ENCODE measurements at places on chromosomes 13 and 19.

- no peak for DNase-seq
These were observed 23.2 kb upstream of the GTF3A start for GRCh38 chr13:27401210-27401609.

- DNase-seq = no peak
These were observed 4.8 kb downstream of the DHPS start for GRCh38 chr19:12676928-12677327.

DNA sequence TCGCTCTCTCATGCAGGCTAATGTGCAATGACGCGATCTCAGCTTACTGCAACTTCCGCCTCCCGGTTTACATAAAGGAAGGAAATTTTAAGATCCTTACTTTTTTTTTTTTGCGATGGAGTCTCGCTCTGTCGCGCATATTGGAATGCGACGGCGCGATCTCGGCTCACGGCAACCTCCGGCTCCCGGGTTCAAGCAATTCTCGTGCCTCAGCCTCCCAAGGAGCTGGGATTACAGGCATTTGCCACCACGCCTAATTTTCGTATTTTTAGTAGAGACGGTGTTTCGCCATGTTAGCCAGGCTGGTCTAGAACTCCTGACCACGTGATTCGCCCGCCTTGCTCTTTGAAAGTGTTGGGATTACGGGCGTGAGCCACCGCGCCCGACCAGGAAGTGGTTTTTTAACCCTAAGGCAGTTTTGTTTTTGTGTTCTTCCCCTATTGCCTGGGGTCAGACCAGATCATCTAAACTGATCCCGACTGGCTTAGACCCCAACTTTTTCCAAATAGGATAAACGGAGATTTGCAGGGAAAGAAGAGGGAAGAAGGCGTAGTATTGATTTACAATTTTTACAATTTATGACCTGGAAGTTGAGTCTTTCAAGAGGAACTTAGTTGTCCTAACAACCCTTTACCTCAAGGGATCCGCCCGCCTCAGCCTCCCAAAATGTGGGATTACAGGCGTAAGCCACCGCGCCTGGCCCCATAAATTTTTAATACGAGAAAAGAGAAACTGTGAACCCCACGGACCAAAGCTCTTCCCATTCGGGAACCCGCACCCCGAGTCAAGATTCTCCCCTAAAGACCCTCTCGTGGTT lies 142.0 kb downstream of the ZNF737 start:
- peak; percentile 75 for DNase-seq

DNA sequence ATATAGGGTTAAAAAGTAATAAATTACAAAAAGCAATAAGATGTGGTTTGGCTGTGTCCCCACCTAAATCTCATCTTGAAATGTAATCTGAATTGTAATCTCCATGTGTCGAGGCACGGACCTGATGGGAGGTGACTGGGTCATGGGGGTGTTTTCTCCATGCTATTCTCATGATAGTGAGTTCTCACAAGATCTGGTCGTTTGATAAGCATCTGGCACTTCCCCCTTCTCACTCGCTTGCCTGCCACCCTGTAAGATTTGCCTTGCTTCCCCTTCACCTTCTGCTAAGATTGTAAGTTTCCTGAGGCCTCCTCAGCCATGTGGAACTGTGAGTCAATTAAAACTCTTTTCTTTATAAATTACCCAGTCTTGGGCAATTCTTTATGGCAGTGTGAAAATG lies 577.4 kb downstream of the TBC1D4 start:
- no peak for DNase-seq

GRCh38 chr13:106517109-106517847 lies 18.2 kb downstream of the EFNB2 start:
- no peak for DNase-seq

GRCh38 chr19:46015687-46016425 lies 7.0 kb downstream of the PGLYRP1 start:
- no peak for DNase-seq

- peak; percentile 76 for DNase-seq
These were observed at the start of gene TBXA2R for GRCh38 chr19:3606690-3607289. TSS of gene TBXA2R (minus strand) at chr19:3606875. CDS start at chr19:3600634, 6,241 bp downstream.

- DNase-seq = no peak
These were observed at the start of gene CD70 for GRCh38 chr19:6590827-6591319. TSS of gene CD70 (minus strand) at chr19:6591150. CDS start at chr19:6591002, 148 bp downstream.

DNA sequence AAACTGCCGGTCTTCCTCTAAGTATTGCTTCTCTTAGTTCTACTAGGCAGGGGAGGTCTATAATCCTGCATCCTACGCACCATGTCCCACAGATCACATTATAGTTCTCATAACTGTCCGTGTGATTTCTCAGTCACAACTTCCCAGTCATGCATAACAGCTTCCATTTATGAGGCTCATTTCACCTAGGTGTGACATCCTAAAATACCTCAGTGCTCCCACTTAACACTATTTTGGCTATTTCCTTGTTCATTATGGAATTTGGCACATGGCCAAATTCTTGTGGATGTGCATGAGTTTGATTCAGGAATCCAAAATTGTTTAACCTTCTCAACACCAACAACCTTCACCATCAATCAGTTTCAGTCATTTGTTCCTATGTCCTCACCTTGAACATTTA lies 989.9 kb downstream of the OLFM4 start:
- no peak for DNase-seq

DNA sequence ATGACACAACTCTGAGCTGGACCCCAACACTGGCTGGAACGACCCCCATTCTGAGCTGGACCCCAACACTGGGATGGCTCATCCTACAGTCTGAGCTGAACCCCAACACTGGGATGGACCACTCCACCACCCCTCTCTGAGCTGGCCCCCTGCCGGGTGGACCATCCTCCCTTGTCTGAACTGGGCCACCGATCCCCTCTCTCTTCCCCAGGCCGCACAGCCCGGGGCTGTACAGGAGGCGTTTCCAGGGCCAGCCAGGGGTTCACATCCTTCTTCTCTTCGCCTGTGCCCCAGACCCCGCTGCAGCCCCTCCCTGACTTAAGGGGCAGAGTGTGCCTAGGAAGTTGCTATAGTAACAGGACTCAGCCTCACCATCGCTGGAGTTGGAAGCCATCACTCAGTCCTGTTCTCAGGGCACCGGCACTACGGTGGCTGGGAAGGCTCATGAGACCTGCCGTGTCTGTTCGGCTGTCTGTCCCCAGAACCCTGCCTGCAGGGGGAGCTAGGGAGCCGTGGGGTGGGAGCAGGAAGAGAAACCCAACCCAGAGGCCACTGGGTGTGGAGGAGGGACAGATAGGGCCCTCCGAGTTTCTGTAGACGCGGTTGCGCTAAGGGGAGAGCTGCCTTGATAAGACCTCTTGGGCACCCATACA lies 3.7 kb downstream of the PRKACA start:
- no peak for DNase-seq

- no peak for DNase-seq
These were observed 7.3 kb downstream of the TNFSF14 start for GRCh38 chr19:6662702-6663101.

DNA sequence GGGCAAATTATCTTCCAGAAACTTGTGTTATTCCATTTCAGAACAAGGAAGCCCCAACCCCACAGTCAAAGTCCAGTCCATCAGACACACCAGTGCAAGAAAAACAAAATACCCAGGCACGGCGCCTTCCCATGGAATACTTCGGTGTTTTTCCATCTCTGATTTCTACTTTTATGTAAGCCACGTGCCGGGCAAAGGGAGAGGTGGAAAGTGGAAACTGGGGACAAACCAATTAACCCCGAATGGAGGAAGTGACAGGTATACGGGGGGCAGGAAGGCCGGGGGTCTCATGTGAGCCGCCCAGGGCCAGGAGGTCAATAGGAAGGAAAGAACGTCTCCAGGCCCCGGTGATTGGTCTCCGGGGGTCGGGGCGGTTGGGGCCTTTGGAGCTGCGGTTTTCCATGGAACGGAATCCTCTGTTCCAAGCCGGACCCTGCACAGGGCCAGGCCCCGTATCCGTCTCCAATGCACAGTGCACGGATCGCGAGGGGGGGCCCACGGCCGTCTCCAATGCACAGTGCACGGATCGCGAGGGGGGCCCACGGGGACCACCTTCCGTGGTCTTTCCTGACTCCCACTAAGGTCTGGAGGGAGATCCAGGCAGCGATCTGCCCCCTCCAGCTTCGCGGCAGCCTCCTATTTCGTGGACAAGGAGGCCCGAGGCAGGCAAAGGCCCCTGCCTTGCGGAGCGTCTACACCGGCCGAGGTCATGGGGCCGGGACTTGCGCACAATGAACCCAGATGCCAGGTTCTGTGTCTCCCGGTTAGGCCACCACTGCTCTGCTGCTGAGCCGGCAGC lies 79.7 kb downstream of the GADD45B start:
- DNase-seq = no peak

GRCh38 chr19:51173681-51174080 lies 31.6 kb downstream of the SIGLEC7 start:
- DNase-seq = no peak

GRCh38 chr19:512547-513365 lies 5.5 kb downstream of the TPGS1 start:
- peak; percentile 48 for DNase-seq

- no peak for DNase-seq
These were observed 14.3 kb upstream of the QTRT1 start for GRCh38 chr19:10686661-10687517.

Data from left hindlimb (tissue), 1 donor.